ENCODE measurements at places on chromosomes 1 and 21. TPM values are rescaled to one million over a fixed set of nuclear protein-coding genes. Genes with fewer than 3 reads are reported as not detected.

- peak; percentile 62 for DNase-seq
Measured at GRCh38 chr1:93080179-93080823, 1.2 kb downstream of the MTF2 start.

DNA sequence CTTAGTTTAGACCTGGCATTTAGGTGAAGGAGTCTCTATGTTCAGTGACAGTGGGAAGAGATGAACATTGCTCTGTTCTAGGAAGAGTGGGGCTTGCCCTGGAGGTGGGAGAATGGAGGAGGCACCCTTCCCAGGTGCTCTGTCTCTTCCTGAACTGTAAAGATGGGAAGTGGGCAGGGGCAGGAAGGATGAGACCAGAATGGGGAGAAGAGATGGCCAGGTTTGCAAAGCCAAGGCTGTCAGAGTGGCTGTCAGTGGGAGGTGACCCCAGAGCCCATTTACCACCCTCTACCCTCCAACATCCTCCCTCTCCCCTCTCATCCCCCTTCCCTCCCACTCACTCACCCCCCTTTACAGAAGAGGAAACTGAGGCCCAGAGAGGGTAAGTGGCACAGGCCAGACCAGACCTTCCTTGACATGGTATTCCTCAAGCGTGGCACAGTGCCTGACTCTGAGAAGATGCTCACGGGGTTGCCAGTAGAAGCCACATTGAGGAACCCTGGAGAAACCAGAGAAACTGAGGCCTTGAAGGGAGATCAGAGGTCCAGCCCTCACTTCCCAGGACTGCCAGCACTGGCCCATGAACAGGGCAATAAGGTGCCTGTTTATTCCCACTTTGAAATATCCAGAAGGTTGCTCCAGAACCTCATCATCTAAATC, 1.4 kb upstream of the IGSF8 start:
- no peak for DNase-seq

GRCh38 chr1:9824702-9825089, 931 bp upstream of the CLSTN1 start:
- no peak for DNase-seq

- no peak for DNase-seq
Measured at GRCh38 chr1:105419030-105419429, 1637.4 kb upstream of the PRMT6 start.

- DNase-seq = no peak
Measured at GRCh38 chr1:10386761-10387676, 11.8 kb upstream of the PGD start.

GRCh38 chr1:171433451-171433850, 51.9 kb upstream of the PRRC2C start:
- DNase-seq = no peak

GRCh38 chr21:25396135-25396711, 211.1 kb downstream of the MRPL39 start:
- DNase-seq = no peak

DNA sequence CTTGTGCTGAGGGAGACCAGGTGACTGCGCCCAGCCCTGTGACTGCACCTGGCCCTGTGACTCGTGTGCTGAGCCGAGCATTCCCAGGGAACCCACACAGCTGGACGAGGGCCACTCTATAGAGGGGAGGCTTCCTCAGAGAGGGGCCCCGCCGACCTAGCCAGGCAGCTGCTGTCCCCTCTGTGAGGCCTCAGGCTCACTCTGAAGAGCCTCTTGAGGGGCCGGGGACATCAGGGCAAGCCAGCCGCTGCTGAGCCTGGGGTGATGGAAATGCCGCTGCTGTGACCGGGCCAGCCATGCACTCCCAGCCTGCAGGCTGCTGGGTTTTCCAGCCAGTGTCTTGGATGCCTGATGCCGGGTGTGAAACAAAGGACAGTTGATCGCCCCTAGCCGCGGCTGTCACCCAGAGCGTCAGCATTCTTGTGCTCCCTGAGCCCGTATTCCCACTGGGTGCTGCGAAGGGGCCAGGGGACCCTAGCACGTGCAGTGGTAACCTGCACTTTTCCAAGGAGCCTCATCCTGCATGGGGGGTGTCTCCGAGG, 17.5 kb downstream of the PFKL start:
- no peak for DNase-seq

- no peak for DNase-seq
Measured at GRCh38 chr1:44587796-44588460, 86.4 kb downstream of the TMEM53 start.

- DNase-seq = no peak
Measured at GRCh38 chr1:15028616-15029015, 124.9 kb upstream of the TMEM51 start.

GRCh38 chr1:211210965-211211364, 48.2 kb upstream of the RCOR3 start:
- DNase-seq = no peak

DNA sequence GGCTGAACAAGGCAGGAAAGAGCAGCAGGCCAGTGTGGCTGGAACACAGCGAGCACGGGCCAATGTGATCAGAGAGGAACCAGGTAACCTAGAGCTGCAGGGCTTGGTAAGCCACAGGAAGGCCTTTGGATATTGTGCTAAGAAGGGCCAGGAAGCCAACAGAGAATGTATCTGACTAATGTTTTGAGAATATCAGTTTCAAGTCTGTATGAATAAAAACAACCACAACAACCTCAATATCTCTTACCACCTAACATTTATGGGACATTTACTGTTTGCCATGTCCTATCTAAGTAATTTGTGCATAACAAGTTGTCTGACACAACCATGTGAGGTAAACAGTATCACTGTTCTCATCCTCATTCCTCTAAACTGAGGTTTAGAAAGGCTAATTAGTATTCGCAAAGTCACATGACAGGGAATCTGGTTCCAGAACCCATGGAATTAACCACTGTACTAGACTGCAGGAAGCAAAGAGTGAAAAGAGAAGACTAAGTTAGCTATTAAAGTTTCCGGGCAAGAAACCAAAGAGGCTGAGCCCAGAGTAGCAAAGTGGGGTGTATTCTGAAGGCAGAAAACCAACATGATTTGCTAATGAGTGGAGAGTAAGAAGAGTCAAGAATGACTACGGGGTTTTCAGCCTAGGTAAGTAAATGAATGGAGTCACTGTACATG, 38.9 kb downstream of the SPRTN start:
- no peak for DNase-seq

- no peak for DNase-seq
Measured at GRCh38 chr1:151862604-151863003, 9.1 kb upstream of the THEM5 start.

DNA sequence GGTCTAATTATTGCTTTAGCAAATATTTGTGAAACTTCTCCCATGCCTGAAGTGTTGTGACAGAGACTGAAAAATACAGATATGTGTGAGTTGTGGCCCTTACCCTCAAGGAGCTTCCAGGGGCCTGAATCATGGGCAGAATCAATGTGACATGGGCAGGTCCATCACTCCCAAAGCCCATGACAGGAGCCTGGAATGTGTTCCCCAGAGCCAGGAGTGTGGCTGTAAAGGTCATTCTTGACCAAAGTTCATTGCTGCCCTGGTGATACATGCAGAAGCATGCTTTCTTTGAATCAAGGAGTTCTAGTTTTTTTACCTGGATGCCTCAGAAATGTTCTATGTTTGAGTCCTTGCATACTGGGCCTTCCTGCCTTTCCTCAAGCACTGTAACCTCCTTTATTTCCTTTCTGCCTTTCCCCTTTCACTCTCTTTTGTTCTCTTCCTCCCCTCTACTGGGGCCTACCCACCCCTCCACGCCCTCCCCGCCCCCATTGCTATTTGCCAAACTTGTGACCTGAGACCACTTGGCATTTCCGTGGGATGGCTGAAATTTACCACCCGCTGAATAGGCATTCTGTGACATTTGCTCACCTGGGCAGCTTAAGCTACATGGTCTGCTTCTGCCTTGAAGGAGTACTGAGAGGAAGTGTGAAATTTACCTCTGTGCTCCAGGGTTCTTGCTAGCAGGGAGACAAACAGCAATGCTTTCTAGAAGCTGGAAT, 19.7 kb downstream of the PBX1 start:
- DNase-seq = no peak

DNA sequence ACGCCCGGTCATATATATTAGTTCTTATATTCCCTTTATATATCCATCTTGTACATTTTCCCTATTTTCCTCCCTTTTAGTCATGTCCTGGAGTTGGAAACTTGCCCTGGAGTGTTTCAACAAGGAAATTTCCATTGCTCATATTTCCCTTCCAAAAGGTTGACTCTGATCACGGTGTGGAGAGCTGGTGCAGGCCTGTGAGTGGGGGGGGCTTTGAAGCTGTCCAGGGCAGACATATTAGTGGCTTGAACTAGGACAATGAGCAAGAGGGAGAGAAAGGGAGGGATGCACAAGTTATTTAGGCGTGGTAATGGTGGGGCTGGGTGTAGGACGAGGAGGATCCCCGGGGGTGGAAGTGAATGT, 30.4 kb upstream of the TMEM61 start:
- no peak for DNase-seq

- DNase-seq = no peak
Measured at GRCh38 chr1:162166917-162167615, 97.6 kb downstream of the NOS1AP start.

The FNDC5 gene
- 44.6 TPM for polyA plus RNA-seq

The MRPL20 gene
- 111 TPM for polyA plus RNA-seq

The PM20D1 gene
- 0.88 TPM for polyA plus RNA-seq

The RIPPLY3 gene
- polyA plus RNA-seq = 3.1 TPM

The OR2G6 gene
- 0.03 TPM for polyA plus RNA-seq

The CCDC24 gene
- 19.5 TPM for polyA plus RNA-seq

The CR1L gene
- 1.2 TPM for polyA plus RNA-seq

The AMPD1 gene
- not detected for polyA plus RNA-seq

The DAB1 gene
- 9.1 TPM for polyA plus RNA-seq

All from left kidney (tissue), 8 donors.